8988T (cell line): ENCODE measurements at places on chromosomes 6 and 20.

DNA sequence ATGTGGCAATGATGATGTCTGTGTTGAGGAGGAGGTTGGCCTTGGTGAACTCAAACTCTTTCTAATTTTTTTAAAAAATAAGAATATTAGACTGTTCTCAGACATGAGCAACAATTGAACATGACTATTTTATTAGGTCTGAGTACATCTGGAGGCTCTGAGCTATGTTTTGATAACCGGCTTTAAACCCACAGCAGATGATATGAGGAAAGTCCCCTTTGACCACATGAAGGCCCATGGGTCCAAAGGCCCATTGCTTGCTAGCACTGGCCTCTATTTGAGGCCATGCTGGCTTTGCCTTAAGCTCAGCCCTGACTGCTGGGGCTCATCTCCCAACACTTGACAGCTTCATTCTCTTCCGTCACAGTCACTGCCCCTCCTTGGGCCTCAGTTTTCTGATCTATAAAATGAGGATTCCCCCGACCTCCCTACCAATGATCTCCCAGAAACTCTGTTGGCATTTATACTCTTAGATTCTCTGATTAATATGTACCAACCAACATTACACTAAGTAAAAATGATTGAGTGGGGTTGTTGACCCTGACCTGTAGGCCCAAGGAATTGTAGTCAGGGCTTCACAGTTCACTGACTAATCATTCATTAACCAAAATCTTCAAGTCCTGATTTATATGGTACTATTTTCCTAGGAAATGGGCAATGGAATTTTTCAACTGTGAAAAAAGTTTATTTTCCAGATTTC, 23.9 kb upstream of the TINAG start:
- DNase-seq = no peak

DNA sequence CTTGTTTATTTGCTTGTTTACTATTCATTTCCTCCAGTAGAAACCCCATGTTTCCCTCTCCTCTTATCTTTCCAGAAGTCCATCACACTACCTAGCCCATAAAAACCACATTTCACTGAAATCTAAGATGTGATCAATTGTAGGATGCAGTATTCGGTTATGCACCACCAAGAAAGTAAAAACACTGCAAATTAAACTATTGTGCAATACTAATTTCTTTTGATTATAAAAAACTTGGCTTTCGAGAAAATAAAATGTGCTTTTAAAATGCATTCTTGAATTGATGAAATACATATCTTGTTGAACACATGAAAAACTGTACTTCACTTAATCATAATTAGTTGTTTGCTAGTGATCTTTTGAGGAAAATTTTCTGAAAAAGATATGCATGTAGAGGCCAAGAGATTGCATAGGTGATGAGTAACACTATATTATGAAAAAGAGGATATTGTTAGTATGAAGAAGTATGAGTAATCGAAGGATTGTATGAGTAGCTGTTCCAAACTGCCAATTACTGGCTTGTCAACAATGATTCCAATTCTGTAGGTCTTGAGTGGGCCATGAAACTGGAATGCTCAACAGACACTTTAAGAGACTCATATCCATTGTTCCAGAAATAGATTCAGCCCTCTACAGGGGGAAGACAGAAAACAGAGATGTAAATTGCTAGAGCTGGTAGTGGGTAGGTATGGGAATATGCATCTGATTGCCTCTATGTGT, 79.7 kb downstream of the RNF217 start:
- DNase-seq = no peak

GRCh38 chr6:144372611-144373594, 87.8 kb downstream of the UTRN start:
- no peak for DNase-seq

DNA sequence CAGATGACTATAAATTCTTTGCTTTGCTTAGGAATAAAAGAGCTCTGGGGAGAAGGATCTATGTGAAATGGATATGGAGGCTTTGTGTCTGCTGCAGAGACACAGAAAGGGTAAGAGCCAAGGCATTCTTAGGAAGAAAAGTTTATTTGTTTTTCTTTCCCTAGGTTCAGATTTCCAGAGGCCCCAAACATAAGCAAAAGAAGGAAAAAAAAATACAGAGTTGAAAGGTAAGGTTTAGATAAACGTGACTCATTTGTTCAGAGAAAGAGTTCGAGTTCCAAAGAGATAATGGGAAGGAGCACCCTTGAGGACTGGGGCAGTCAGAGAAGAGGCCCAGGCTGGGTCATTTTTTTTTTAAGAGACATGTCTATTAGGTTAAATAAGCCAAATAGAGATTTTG, 27.4 kb upstream of the BMP5 start:
- no peak for DNase-seq

- DNase-seq = no peak
These were observed 8.0 kb upstream of the NPBWR2 start for GRCh38 chr20:64115171-64115911.

DNA sequence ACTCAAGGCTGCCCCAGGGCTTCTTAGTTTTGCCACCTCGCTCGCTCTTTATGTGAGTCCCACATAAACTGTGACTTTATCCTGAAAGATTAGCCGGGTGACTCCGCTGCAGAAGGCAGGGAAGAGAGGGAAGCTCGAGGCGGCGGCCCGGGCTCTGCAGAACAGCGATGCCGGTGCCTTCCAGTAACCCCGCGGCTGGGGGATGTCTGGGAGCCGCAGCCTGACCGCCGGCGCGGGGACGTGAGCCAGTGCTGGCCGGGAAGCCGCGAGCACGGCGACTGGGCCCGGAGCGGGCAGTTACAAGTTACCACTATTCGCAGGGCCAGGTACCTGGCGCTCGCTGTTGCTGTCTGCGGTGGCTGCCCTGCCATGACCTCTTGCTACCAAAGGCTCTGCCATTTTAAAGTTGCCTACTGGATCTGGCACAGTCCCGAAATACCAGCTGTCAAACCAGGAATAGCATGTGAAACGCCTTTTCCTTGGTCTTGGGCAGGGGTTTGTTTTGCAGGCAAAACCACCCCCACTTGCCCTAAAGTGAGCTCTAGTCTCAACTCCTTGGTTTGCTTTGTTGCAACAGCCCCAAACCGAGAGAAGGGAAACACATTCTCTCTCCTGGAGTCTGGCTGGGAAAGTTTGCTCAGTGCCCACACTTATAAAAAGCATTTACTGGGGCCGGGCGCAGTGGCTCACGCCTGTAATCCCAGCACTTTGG, 124.0 kb upstream of the SLC2A12 start:
- DNase-seq = no peak

DNA sequence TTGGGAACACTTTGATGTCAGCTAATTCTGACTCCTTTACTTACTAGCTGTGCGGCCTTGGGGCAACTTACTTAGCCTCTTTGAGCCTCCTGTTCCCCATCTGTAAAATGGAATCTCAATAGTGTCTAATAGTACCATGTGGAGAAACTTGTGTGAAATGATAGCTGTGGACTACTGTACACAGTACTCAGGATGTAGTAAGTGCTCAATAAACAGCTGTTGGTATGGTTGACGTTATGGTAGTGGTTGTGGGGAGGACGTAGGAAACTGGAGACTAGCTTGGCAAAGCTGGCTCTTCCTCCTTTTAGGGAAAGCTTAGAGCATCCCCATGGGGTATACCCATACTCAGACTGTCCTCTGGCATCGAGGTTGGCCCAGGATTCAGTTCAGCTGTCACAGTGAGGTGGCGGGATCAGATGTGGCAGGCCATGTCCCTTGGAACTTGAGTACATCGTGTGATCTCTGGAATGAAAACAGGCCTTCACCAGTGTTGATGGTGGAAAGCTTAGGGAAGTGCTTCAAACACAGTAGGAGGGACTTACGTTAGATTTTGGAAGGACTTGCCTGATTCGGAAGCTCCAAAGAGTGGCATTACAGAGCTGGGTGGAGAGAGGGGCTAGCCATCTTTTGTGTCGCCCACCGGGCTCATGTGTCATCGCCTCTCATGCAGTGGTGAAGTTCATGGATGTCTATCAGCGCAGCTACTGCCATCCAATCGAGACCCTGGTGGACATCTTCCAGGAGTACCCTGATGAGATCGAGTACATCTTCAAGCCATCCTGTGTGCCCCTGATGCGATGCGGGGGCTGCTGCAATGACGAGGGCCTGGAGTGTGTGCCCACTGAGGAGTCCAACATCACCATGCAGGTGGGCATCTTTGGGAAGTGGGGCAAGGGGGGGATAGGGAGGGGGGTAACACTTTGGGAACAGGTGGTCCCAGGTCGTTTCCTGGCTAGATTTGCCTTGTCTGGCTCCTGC, 7.1 kb downstream of the VEGFA start:
- DNase-seq = no peak

DNA sequence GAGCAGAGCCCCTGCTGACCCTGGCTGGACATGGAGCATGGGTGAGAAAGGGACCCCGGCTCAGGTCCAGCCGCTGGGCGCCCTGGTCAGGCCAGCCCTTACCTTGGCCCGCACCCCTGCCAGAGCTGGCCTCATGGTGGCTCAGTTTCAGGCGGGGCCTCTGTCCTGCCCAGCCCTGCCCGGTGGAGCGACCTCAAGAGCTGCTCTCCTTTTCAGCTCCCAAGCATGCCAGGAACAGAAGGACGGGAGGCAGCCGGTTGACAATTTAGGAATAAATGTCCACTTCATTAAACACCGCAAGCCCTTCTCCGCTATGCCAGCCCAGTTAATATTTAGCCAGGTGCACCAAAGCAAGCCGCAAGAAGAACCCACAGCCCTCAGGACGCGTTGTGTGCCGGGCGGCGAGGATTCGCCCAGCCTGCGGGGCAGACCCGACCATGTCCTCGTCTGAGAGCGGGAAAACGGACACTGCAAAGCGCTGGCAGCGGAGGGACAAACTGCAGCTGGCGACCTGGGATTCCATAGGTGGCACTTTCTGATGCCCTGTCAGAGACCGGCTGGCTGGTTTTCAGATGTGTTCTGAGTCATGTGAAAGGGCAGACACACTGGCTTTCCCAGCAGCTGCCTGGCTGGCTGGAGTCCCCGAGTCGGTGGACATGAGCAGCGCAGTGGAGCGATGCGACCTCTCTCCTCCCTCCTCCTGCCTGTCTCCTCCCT, 221.9 kb downstream of the TTLL2 start:
- DNase-seq = no peak

DNA sequence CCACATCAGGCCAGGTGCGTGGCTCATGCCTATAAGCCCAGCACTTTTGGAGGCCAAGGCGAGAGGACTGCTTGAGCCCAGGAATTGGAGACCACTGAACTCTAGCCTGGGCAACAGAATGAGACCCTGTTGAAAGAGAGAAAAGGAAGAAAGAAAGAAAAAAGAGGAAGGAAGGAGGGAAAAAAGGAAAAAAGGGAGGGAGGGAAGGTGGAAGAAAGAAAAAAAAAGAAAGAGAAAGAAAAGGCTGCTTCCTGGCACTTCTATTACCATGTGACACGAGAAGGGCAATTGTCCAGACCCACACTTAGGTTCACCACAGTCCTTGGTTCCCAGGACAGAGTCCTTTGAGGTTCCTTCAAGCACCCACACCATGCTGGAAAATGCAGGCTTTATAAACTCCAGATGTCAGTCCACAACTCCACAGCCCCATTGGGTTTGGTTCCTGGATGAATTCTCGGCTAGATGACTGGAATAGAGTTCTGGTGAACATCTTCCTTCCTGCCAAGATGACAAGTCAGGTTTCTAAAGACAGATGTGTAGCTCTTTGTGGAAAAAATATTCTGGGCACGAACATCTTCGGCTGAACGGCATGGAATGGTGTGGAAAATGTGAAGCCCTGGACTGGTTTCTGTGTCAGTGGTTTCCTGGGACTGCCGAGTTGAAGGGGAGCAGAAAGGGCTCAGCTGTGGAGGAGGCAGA, 32.5 kb downstream of the NT5E start:
- DNase-seq = no peak

DNA sequence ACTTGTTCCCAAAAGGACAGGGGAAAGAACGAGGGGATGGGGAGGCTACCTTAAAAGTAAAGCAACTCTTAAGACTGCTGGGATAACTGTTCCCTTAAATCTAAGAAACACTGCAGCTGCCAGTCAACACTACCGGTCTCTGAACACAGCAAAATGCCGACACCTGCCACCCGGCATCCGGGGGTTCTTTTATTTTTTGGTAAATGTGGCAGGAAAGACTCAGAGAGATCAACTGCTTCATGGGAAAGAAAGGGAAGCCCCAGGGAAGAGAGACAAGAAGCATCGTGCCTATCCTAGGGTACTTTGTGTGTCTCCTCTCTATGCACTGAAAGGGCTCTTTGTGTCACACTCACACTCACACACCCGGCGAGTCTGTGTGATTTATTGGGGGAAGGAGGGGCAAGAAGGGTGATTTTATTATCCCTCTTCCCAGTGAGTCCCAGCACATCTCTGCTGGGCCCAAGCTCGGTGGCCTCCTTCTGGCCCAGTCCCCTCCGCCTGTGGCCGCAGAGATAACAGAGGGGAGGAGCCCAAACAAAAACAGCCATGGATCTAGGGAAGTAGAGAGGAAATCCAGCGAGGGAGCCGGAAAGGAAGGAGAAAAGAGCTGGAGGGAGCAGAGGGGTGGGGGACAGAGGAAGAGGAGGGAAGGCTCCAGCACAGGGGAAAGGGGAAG, 1.4 kb downstream of the FYN start:
- peak; percentile 37 for DNase-seq

DNA sequence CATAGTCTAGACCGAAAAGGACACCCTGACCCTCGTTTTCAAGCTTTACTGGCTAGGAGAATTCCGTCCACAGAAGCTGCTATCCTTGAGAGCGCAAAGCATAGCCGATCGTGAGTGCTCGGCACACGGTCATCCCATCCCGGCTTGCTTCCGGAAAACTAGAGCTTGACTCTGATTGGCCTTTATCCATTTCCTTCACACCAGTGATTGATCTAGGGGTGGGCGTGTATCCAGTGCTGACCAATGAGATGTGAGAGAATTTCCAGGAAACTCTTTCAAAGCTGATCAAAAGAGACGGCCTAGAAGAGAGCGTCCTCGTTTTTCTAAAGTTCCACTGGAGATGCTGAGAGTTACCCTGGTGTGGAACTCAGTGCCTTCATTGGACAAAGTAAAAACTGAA, 41.0 kb upstream of the NFATC2 start:
- DNase-seq = no peak

GRCh38 chr6:116745176-116745575, 20.3 kb downstream of the FAM162B start:
- DNase-seq = no peak

- DNase-seq = no peak
These were observed 59.0 kb upstream of the TULP4 start for GRCh38 chr6:158253248-158253647.

DNA sequence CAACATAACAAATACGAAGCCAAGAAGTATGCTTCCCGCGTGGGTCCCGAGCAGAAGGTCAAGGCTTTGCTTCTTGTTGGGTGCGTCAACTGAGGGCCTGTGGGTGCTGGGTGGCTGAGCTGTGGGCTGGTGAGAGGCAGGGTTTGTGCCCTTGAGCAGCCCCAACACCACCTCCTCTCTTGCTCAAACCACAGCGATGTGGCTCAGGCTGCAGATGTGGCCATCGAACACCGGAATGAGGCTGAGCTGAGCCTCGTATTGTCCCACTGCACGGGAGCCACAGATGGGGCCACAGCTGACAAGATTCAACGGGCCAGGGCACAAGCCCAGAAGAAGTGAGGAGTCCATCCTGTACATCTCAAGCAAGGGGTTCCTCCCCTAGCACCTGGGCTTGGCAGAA, 7.0 kb upstream of the PTPRA start:
- no peak for DNase-seq

DNA sequence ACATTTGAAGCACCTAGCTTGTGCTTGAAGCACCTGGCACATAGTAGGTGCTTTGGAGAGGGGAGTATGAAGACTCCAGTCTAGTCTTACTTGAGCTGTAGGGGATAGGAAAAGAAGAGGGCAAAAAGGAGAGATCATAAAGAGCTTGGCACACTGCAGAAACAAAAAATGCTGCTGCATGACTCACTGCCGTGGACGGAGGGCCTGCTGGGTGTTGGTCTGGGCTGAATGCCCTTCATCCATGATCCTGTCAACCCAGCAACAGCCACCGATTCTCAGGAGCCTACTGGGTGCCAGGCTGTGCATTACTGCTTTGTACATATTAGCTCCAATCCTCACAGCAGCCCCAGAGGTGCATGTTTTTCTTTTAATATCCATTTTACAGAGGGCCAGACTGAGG, 6.0 kb downstream of the PDYN start:
- DNase-seq = no peak
